ENCODE measurements at places on chromosomes 7 and 10.

- no peak for DNase-seq
Measured at GRCh38 chr7:124349443-124349842, 316.6 kb upstream of the TMEM229A start.

- no peak for DNase-seq
Measured at GRCh38 chr7:123633553-123633952, 22.1 kb upstream of the LMOD2 start.

GRCh38 chr7:10537764-10538163 lies 435.9 kb upstream of the PHF14 start:
- no peak for DNase-seq

- DNase-seq = no peak
Measured at GRCh38 chr10:126993208-126993607, 88.0 kb downstream of the DOCK1 start.

DNA sequence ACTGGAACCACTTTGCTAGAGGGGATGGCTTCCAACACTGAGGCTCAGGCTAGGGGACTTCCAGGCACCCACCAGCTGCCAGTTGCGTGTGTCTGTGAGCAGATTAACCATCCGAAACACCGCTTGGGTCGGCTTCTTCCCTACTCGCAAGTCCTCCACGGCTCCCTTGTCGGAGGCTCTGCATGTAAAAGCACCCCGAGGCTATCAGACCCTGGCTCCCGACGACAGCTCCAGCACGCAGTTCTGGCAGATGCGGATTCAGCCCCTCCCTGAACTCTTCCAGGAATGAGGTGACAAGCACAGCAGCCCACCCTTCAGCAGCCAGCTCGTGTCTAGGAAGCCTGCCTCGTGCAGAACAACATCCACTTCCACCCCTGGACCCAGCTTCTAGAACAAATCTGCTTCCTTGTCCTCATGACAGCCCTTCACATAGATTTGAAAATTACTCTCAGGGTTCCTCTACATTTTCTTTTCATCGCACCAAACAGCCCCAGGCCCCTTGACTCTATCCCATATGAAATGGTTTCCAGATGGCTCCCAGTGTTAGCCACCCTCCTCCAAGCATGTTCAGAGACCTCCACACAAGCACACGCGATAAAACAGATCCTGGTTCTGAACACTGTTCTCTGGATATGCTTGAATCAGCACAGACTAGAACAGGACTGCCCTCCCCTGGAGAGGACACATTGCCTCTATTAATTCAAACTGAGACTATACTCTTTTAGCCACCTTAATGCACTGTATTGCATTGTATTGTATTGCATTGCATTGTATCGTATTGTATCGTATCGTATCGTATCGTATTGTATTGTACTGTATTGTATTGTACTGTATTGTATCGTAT lies 44.6 kb downstream of the SLIT1 start:
- no peak for DNase-seq
